ENCODE measurements at places on chromosomes 3 and 15. TPM values are rescaled to one million over a fixed set of nuclear protein-coding genes. Genes with fewer than 3 reads are reported as not detected.

GRCh38 chr3:134810052-134810435 lies 15.0 kb downstream of the EPHB1 start:
- no peak for ATAC-seq

GRCh38 chr3:48400824-48401433 lies 28.9 kb downstream of the FBXW12 start:
- ATAC-seq, result peak; percentile 39

- ATAC-seq, result no peak
These were observed 210.6 kb upstream of the ATP10A start for GRCh38 chr15:26073430-26074333.

GRCh38 chr3:153070511-153070868 lies 91.5 kb upstream of the RAP2B start:
- ATAC-seq, result no peak

DNA sequence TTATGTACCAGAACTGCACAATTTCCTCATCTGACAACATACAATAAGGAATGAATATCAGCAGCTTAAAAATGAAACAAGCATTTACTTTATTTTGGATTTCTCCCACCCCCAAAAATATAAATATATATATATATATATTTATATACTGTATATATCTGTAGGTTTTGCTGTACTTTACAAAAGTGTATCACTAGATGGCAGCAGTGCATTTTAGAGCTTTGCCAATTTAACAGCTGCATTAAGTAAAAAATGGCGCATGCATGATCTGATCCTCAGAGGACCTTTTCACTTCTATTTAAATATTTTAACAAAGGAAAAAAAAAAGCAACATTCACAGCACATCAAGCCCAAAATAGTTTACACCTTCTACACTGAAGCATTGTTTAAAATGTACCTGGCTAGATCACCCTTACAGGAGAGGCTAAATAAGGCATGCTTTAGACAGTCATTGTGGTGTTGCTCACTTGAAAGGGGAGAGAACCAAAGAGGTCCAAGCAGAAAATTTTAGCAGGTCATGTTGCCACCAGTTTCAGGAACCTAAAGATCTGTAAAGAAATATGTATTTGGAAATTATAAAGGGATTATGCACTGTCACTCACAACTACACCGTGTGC lies 72.6 kb downstream of the NPTN start:
- ATAC-seq, result peak; percentile 58

- peak; percentile 65 for ATAC-seq
These were observed at the start of gene CHST13 for GRCh38 chr3:126523745-126524428. TSS of gene CHST13 (plus strand) at chr3:126524155. CDS start at chr3:126524333, 178 bp downstream.

- ATAC-seq, result no peak
These were observed 10.4 kb upstream of the MME start for GRCh38 chr3:155069729-155070128.

GRCh38 chr3:169846458-169847193 lies 23.1 kb downstream of the LRRC31 start:
- peak; percentile 44 for ATAC-seq

DNA sequence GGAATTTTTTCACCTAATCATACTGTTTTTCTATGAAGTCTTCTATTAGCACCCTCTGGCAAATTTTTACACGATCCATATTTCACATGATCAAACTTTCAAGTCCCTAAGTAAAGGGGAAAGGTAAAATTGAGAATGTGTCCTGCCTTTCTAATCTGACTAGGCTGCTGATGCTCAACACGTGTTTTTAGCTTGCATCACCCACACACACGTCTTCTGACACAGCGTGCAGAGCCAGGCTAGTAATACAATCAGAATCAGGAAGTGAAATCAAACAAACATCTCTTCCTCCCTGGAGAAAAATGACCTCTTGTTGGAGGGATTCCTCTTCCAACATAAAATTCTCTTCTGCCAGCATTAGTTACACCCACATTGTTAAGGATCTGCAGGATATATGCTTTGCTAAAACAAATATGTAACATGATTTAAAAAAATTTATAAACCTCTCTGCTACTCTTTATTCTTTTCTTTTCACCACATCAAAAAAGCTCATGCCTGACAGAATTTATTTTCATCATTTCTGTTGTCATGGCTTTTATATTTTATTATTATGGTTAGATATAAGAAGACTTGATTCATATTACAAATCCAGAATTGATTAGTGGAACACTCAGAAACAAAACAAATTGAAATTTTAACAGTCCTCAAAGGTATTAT lies 122.4 kb downstream of the RAP2B start:
- ATAC-seq, result peak; percentile 78

GRCh38 chr15:51907136-51907862 lies 64.3 kb downstream of the LEO1 start:
- peak; percentile 94 for ATAC-seq

GRCh38 chr3:154349223-154349622 lies 24.9 kb upstream of the DHX36 start:
- no peak for ATAC-seq

- ATAC-seq, result no peak
These were observed 18.9 kb upstream of the ALDH1L1 start for GRCh38 chr3:126199256-126199655.

GRCh38 chr15:78502641-78503040 lies 4.7 kb upstream of the HYKK start:
- no peak for ATAC-seq

- ATAC-seq, result no peak
These were observed 6.5 kb upstream of the SRGAP3 start for GRCh38 chr3:9255976-9256375.

GRCh38 chr15:91214675-91215590 lies 114.9 kb downstream of the SV2B start:
- ATAC-seq, result no peak

Gene MEIS2
- total RNA-seq, result 10.3 TPM

Gene FANCD2OS
- total RNA-seq, result not detected

Gene PDCD6IP
- 251 TPM for total RNA-seq

Gene MYEF2
- 0.56 TPM for total RNA-seq

Gene ARGFX
- not detected for total RNA-seq

Measured in esophagus mucosa (tissue), 1 donor.